ENCODE measurements at places on chromosomes 7 and 10.
A peak's percentile ranks its signal among the peaks of the same experiment; 100 is the strongest.

GRCh38 chr7:25849500-25850184 is 302.4 kb upstream of the NFE2L3 start:
- no peak for DNase-seq

DNA sequence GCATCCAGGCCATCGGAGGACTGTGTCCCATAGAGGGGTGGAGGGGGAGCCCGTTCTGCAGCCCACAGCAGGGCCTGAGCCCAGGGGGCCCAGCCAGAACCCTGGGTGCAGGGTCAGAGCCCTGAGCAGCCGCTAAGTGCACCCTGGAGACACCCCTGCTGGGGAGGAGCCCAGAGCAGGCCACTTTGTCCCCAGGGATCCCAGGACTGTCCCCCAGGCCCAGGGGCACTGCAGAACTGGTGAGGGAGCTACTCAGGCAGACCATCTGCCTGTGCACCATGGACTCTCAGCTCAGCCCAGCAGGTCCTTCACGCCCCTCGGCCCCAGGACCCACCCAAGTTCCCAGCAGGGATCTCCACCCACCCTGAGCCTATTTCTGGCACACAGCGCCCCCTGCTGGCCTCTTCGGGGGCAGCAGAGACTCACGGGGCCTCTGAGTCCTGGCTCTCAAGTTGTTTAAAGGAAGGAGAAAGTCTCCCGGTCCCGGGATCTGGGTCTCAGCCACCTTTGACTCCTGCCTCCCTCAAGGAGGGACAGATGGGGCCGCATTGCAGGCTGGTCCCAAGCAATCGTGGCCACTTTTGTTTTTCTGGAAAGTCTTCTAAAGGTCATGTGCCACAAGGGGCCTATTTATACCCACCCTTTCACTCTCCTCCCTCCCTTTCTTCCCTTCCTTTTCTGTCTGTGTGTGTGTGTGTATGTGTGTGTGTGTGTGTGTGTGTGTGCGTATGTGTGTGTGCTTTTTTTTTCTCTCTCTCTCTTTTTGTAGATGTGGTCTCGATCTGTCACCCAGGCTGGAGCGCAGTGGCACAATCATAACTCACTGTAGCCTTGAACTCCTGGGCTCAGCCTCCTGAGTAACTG is 90.3 kb downstream of the MYL10 start:
- peak; percentile 2 for DNase-seq

GRCh38 chr10:85012305-85012704 is 683.9 kb downstream of the CCSER2 start:
- no peak for DNase-seq

GRCh38 chr10:99396471-99396870 is 34.0 kb downstream of the GOT1 start:
- DNase-seq, result no peak

GRCh38 chr7:27124096-27124901 is 6.3 kb downstream of the HOXA4 start:
- DNase-seq, result no peak

GRCh38 chr7:7718492-7718891 is at the start of gene RPA3:
Gene RPA3, minus strand, starts transcription at chr7:7718607. Its CDS starts 78,189 bp downstream, at chr7:7640418.
- DNase-seq, result no peak

DNA sequence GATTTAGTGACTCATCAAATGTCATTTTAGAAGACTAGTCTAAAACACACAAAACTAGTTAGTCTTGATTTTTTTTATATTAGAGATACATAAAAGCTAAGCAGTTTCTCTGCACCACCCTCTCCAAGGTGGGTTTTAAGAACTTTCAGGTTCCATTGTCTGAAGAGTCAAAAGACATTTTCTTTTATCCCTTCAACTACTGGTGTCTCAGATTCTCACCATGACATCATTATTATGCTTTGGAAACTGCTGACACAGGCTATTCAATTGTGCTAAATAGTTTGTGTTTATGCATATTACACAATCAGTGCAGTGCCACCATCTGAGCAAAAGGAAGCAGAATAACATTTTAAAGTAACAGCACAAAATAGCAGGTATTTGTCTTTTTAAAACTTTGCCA is 52.2 kb downstream of the IGF2BP3 start:
- DNase-seq, result no peak

DNA sequence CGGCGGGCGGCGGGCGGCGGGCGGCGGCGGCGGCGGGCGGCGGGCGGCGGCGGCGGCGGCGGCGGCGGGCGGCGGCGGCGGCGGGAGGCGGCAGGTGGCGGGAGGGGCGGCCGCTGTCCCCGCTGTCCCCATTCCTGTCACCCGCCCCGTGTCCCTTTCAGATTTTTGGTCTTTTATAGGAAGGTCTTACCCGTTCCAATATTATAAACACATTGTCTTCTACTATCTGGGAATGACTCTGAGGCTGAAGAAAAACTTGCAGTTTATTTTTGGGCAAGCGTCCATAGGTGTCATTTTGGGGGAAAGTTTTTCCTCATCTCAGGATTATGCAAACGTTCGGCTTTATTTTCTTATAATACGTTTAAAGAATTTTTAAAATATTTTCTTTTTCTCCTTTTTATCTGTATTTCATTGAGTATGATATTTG is 578 bp downstream of the ZNF713 start:
- DNase-seq, result no peak
